A549 treated with CORT108297 at 1 μM for 4 hours (cell line): ENCODE measurements at places on chromosomes 1 and 21. TPM values are rescaled to one million over a fixed set of nuclear protein-coding genes. Genes with fewer than 3 reads are reported as not detected.

SPATA6 gene
- 1.2 to 2.9 TPM (median 2.1 TPM) in 5 replicates for total RNA-seq

IFI44L gene
- 0.03 to 0.09 TPM in 2 of 5 replicates, not detected in the others for total RNA-seq

MX2 gene
- total RNA-seq = 0.06 to 0.16 TPM (median 0.08 TPM) in 4 of 5 replicates, not detected in the other

LCE2A gene
- total RNA-seq = not detected in 5 replicates

TRIM63 gene
- 0.08 to 0.17 TPM (median 0.13 TPM) in 5 replicates for total RNA-seq

TRIM46 gene
- 1.4 to 2.5 TPM (median 2.1 TPM) in 5 replicates for total RNA-seq

ZNF648 gene
- not detected in 5 replicates for total RNA-seq

ELAPOR1 gene
- total RNA-seq = 0.39 to 0.91 TPM (median 0.64 TPM) in 5 replicates

MYCL gene
- total RNA-seq = 0.61 to 1.4 TPM (median 1.3 TPM) in 5 replicates

FCRL5 gene
- total RNA-seq = not detected in 5 replicates

SLC45A3 gene
- 5.2 to 7.2 TPM (median 6.9 TPM) in 5 replicates for total RNA-seq
